ENCODE measurements at places on chromosomes 1 and 21.

- DNase-seq: no peak
These were observed 53.6 kb upstream of the ZNF644 start for GRCh38 chr1:91075233-91076135.

- DNase-seq: no peak
These were observed 25.2 kb upstream of the FGGY start for GRCh38 chr1:59271561-59272260.

DNA sequence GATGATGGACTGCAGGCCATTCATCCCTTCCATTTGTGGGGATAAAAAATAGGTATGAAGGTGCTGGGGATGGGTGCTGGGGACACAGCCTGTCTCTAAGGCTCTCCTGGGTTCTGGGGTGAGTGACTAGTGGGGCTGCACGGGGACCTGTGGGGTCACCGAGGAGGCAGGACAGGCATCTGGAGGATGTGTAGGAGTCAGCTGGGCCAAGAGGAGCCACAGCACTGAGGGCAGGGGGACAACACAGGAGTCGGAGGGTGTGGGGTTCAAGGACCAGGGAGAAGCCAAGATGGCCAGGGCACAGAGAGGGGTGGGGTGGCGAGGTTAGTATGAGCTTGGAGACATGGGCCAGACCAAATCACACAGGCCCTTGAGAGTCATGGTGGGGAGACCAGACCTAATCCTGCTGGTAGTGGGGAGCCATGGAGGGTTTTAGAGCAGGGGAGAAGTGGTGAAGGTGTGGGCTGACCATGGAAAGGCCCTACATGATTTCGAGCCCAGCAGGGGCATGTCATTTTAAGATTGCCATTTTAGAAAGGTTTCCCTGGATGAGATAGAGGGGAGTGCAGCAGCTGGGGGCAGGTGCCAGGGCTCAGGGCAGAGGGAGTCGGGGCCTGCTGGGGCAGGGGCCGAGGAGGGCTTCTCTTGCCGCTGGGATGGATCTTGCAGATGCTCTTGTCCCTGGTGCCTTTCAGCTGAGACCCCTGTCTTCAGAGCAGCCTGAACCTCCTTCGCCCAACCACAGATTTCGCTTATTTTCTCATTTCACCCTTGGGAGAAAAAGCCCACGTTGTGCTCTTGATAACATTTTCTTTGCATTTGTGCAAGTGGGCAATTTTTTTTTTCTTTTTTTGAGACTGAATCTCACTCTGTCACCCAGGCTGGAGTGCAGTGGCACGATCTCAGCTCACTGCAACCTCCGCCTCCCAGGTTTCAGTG is 22.7 kb downstream of the SERINC2 start:
- DNase-seq: no peak

DNA sequence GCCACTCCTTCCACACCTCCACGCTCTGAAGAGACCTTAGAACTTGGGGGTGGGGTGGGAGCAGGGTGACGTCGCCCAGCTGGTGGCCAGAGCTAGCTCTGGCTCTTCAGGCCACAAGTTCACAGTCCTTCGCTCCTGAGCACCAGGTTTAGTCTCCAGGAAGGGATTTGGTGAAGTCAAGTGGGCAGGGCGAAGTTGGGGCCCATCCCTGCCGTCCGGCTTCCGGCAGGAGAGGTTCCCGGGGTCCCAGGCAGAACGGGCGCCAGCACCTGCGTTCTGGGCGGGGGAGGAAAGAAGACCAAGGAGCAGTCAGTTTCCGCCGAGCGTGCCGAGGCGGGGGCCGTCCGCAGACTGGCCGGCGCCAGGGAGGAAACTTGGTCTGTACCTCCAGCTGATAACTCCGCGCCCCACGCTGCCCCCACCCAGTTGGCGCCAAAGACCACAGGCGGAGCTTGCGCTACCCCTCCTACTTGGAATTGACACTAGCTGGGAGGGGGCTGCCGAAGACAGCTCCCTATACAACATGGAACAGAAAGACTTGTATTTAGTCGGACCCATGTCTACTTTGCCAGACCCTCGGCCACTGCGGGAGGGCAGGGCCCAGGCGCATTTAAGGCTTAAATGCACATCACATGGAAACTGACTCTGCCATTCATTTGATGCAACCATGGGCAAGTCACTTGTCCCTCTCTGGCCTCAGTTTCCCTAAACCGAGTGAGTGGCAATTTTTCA is 995 bp downstream of the ID3 start:
- no peak for DNase-seq

- DNase-seq: no peak
These were observed 287.5 kb downstream of the ASTN1 start for GRCh38 chr1:176876966-176877515.

- no peak for DNase-seq
These were observed 80.4 kb downstream of the DAP3 start for GRCh38 chr1:155769257-155769656.

GRCh38 chr1:223136086-223136485 is 7.0 kb downstream of the TLR5 start:
- DNase-seq: no peak

- DNase-seq: no peak
These were observed 80.1 kb downstream of the BACH1 start for GRCh38 chr21:29378832-29379231.

DNA sequence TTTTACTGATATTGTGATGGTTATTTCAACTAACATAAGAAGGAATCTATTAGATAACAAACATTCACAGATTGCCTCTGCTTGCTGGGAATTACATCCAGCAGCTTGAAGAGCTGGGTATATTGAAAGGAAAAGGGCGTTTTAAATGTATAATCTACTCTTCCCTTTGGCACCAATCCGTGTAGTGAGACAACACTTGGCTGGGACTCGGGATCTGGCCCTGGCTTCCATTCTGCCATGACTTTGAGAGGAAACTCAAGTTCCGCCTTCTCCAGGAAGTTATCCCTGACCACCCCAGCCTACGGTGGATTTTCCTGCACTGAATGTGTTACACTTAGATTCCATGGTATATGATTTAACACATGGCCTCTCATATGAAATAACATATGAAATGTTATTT is 86.9 kb upstream of the UBE2U start:
- no peak for DNase-seq

Data from LNCaP clone FGC (cell line).